Fibroblast of skin of left biceps (primary cell): ENCODE measurements at places on chromosomes 4 and X.

DNA sequence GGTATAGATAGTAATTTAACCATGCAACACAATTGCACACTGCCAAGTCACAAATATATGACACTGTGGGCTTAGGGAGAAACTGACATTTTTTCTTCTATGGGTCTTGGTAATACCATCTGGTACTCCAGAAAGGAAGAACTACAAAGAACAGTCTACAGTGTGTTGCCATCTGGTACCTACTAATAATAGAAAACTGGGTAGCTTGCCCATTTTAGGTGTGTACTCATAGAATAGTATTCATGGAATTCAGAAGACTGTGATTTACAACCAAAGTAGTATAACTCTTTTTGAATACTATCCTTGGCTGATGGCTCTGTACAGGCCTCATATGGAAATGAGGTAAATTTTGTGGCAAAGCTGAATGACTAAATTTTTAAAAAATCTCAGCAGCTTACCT is 132.6 kb upstream of the RPS6KA6 start:
- DNase-seq = no peak

DNA sequence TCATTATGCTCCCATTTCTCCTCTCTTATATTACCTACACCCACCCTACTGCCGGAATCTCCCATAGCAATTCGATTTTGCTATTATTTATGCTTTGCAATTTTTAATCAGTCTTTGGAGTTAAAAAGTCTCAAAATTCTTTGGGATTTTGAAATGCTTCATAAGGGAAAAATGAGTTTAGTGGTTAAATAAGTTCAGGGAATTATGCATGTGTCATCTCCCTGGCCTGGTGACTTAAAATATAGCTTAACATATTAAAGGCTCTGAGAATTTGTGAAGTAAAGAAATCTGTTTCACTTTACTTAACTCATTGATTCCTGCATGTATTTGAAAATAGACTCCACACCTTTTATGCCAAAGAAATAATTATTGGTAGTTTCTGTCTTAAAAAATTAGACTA is 185.1 kb upstream of the DIPK2B start:
- peak; percentile 49 for DNase-seq

- no peak for DNase-seq
Measured at GRCh38 chrX:109793191-109793590, 60.1 kb upstream of the ACSL4 start.

GRCh38 chrX:47644557-47645091 is 5.7 kb downstream of the ELK1 start:
- no peak for DNase-seq

DNA sequence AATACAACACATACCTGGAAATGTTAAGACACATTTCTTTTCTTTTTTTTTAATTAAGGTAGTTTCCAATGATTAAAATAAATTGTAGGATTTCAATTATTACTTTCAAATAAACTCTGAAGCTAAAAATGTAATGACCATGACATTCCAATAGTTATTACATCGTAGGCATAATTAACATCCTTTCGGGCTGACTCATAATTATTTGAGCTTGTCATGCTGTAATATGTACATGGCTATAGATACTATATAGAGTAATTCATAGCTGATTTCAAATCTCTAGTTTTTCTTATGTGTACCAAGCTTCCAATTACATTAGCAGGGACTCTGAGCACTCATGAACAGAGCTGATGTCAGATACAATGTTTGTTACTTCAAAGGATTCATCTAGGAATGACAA is 125.7 kb upstream of the GABRG1 start:
- DNase-seq = no peak
